ENCODE measurements at places on chromosomes 3 and 15. TPM values are rescaled to one million over a fixed set of nuclear protein-coding genes. Genes with fewer than 3 reads are reported as not detected.

- no peaks in the 10 kb centered on the region for H3K36me3 ChIP-seq
- H3K27me3 ChIP-seq = no peaks in the 10 kb centered on the region
- no peak overlapping the region for H3K27ac ChIP-seq
- H3K4me3 ChIP-seq = no peak overlapping the region
- H3K4me1 ChIP-seq = no peaks in the 10 kb centered on the region
- no peak for DNase-seq
These were observed 28.2 kb upstream of the TRIM59 start for GRCh38 chr3:160477750-160478149.

- DNase-seq = no peak
- H3K36me3 ChIP-seq = no peaks in the 10 kb centered on the region
- H3K27ac ChIP-seq = no peak overlapping the region
- H3K4me1 ChIP-seq = no peaks in the 10 kb centered on the region
- no peaks in the 10 kb centered on the region for H3K27me3 ChIP-seq
These were observed 63.4 kb upstream of the CPB1 start for GRCh38 chr3:148763986-148764935.

PTH1R gene
- 12.4 TPM for total RNA-seq

DNA sequence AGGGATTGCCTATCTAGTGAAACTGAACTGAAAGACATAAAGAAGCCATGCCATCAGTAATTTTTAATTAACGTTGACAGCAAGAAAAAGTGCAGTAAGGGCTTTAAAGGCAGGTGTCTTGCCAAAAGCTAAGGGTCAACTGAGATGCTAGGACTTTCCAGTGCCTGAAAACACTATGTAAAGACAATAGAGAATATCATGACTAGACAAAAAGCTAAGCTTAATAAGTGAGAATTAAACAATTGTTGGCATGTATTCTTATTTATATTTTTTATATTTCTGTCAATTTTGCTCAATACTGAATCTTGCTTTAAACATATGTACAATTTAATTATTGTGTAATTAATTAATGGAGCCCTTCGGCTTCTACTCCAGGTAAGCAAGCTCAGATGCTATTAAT, 803.1 kb downstream of the IGSF11 start:
- no peak overlapping the region for H3K27ac ChIP-seq
- no peak for DNase-seq
- H3K27me3 ChIP-seq = no peaks in the 10 kb centered on the region
- H3K36me3 ChIP-seq = no peaks in the 10 kb centered on the region
- no peak overlapping the region for H3K4me3 ChIP-seq

Data from Peyer's patch (tissue), 4 donors.